ENCODE measurements at places on chromosomes 7 and 10. TPM values are rescaled to one million over a fixed set of nuclear protein-coding genes. Genes with fewer than 3 reads are reported as not detected.

GRCh38 chr10:49518982-49519578 lies 19.8 kb downstream of the ERCC6 start:
- peak; percentile 39 for DNase-seq

DNA sequence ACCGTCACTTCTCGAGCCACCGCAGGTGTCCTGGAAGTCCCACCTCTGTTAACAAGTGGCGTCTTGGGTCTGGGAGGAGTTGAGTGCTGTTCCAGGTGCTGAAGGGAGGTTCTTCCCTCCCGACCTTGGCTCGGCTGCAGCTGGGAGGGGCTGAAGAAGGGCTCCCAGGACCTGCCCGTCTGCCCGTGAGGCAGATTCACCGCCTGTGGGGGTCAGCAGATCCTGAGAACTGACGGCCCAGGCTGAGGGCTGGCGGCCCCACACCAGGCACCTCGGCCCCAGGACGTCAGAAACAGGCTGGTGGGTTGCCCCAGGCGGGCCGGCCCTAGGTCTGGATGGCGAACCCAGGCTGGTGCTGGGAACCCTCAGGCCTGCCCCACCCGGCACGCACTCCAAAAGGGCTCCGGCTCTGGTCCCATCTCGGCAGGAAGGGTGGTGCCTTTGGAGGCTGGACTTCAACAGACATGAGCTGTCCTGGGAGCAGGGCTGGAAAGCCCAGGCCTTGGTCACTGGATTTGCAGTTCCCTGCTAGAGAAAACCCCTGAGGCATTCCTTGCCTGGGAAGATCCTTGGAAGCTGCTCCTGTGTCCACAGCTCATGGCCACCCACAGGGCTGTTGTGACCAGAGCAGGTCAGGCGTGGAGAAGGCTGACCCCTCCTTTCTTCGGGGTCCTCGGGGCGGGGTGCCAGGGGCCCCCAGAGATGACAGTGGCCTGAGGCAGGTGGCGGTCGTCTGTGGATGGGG lies 42.6 kb upstream of the CFAP46 start:
- DNase-seq, result no peak

Gene MCM7
- total RNA-seq, result 125 TPM

GRCh38 chr7:48144291-48144768 lies 26.9 kb upstream of the ABCA13 start:
- no peak for DNase-seq

DNA sequence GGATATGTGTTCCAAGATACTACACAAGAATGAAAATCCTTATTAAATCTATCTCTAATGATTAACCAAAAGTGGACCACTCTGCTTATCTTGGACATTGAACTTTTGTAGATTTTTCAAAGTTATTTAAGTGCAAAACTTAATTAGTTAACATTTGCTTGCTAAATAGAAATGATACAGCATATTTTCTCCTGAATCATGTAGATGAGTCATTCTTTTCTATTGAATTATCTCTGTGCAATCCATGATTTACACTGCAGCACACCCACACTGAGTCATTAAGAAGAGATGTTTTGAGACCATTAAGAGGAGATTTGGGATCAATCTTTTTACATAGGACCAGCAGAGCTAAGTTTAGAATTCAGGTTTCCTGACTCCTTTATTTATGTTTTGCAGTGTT lies 6.6 kb upstream of the ABCC2 start:
- DNase-seq, result peak; percentile 90
